ENCODE measurements at places on chromosomes 12 and 14.

DNA sequence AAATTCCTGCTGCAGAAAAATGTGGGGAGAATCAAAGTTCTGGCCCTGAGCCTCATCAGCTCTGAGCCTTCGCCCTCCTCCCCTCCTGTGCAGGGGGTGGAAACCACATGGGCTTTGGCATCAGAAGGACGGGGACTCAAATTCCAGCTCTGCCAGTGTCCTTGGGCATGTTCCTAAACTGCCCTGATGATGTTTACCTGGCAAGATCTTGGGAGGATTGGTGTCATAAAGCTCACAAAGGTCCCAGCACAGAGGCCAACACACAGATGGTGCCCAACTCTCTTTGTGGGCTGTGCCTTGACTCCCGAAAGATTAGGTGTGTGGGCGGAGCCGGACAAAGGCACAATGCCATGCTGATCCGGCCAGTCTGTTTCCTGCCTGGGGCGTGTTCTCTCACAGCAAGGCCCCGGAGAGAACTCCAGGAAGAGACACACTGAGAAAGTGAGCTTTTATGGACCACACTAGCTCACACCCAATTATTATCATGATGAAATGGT, 20.5 kb upstream of the CLMN start:
- DNase-seq = no peak

GRCh38 chr12:76190299-76190698, 105.8 kb upstream of the NAP1L1 start:
- no peak for DNase-seq

DNA sequence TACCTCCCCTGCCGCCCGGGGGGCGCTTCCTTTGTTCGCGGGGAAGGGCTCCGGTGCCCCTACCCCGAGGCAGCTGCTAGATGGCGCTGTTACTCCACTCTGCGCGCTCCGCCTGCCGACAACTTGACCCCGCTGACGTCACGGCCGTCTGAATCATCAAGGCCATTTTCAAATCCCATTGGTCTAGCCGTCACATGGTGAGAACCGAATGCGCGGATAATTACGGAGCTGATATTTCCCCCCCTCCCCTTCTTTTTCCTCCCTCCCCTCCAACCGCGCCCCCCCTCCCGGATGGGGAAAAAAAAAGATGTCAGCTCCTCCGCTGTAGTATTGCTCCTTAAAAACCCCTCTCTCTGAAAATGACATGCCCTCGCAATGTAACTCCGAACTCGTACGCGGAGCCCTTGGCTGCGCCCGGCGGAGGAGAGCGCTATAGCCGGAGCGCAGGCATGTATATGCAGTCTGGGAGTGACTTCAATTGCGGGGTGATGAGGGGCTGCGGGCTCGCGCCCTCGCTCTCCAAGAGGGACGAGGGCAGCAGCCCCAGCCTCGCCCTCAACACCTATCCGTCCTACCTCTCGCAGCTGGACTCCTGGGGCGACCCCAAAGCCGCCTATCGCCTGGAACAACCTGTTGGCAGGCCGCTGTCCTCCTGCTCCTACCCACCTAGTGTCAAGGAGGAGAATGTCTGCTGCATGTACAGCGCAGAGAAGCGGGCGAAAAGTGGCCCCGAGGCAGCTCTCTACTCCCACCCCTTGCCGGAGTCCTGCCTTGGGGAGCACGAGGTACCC, at the start of gene HOXC10:
HOXC10 (plus strand) TSS at position 246 of the 791 bp plus-strand sequence; CDS start at position 360, 114 bp downstream.
- peak; percentile 92 for DNase-seq

DNA sequence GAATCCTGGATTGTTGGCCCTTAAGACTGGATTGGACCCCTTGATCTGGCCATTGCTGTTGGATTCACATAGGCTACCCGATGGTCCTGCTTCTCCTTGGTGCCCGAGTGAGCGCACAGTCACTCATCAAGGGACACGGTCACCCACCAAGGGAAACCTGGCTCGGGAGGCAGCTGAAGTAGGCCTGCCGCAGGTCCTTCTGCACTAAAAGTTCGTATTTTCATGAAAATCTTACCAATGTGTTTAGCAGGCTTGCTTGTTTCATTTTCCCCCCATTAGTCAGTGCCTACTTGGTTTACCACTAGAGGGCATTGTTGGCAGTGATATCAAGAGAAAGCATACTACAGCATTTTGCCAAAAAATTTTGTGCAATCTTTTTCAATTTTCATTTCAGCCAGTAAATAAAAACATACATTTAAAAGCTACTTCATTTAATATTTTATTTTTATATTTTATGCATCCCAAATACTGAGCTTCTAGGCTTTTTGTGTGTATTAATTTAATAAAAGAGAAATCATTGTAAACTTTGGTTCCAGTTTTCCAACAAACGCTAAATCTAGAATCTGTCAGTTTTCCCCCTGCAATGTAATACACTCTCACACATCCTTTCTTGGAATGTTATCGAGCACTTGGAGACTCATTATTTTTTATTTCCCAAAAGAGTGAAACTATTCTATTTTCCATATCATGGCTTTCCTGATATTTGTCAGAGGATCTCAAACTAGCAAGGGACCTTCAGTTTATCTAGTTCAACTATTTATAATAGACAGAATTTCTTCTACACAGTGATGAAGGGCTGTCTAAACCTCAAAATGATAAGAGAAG, 116.7 kb downstream of the LMNTD1 start:
- DNase-seq = peak; percentile 67

GRCh38 chr12:12216349-12217017, 50.4 kb downstream of the LRP6 start:
- no peak for DNase-seq

DNA sequence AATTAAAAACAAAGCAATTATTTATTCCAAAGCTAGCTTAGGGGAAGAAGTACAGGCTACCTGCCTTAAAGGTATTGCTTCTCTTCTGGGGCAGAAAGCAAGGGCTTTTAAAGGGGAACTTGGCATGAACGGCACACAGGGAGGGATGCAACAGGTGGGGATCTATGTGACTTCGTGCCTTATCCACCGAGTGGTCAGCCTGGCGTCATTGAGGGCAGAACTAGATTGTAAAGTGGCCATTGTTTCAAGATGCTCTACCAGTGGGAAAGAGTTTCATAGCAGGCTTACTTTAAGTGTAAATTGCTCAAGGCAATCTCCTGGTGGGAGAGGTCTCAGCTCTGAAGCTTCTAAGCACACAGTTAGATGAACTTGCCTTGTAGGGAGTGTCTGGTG, 360.4 kb downstream of the ATP23 start:
- DNase-seq = no peak

DNA sequence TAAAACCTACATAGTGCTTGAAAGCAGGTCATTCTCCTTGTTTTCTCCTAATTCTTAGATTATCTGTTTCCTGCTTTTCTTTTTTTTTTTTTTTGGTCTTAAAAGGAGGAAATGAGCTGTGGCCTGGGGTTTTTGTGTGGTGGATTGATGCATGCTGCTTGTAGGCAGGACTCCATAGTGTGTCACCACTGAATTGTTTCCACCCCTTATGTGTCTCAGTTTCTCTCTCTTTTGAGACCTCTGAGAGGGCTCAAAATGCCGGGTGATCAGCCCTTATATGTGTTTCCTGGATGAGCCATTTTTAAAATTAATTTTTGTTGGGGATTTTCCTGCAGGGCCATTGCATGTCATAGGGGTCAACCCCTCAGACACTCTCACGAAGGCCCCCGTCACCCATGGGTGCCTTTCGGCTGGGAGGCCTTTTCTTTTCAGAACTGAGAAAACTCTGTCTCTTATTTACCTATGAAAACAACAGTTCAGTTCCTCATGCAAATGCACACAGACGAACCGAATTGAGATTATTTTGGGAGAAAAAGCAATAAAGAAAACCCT, 32.0 kb upstream of the LRRK2 start:
- DNase-seq = no peak

DNA sequence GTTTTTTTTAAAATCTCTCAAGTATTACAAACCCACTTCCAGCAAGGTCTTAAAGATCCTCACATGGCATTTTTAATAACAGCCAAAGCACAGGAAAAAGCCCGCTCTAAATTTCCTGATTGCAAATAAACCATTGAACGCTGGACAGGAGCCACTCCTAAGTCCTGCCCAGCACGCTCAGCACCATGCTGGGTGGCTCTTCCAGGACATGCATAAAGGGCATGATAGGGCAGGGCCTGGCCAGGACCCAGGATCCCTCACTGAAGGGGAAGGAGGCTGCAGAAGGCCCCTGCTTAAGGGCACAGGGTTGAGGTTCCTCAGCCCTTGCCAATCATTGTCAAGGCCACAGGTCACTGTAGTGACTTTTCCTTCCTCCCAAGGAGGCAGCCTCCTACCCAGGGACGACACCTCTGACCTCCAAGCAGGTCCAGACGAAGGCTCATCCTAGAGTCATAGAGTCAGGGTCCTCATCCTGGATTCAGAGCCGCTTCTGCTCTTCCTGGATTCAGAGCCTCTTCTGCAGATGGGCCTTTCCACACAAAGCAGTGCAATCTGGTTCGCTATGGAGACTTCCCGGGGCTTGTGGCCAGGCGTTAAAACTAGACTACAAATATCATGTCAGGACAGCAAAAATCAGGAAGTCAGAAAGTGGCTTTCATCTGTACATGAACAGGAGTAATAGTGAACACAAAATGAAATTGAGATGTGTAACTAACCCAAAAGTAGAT, 123.8 kb downstream of the GCH1 start:
- DNase-seq = no peak

DNA sequence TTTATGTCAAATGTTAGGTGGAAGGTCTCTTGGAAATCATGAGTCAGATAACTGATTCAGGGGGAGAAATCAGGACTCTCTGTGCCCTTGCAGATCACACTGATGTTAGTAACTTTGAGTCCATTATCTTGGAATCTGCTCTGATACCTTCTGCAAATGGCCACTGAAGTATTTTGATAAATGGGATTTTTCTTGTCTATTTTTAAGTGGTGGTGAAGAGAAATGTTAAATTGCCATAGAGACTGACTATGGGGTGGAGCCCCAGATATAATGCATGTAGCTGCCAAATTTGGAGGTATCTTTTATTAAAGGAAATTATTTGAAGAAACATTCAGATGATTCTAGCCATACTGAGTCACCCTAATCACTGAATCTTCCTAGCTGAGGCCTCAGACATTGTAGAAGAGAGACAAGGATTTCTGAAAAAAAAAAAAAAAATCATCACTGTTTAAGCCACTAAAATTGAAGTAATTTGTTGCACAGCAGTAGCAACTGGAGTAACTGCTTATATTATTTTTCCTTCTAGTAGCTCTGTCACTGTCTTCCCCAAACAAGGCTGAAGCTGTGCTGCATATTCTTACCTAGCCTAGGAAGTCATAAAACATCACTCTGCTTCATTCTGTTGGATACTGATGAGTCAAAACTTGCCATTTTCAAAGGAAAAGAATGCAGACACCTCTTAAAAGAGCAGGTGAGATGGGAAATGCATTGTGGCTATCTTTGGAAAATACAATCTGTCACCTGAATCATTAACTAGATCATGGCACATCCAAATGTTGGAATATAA, 36.0 kb upstream of the CLEC14A start:
- no peak for DNase-seq

DNA sequence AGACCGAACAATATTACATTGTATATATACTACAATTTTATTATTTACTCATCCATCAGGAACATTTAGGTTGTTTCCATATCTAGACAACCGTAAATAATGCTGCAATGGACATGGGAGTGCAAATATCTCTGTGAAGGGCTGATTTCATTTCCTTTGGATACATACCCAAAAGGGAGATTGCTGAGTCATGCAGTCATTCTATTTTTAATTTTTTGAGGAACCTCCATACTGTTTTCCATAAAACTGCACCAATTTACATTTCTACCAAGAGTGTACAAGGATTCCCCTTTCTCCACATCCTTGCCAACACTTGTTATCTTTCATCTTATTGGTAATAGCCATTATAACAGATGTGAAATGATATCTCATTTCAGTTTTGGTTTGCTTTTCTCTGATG, 84.7 kb downstream of the SLC41A2 start:
- no peak for DNase-seq

- DNase-seq = no peak
Observed at GRCh38 chr12:116483959-116484750, 75.0 kb upstream of the MAP1LC3B2 start.

DNA sequence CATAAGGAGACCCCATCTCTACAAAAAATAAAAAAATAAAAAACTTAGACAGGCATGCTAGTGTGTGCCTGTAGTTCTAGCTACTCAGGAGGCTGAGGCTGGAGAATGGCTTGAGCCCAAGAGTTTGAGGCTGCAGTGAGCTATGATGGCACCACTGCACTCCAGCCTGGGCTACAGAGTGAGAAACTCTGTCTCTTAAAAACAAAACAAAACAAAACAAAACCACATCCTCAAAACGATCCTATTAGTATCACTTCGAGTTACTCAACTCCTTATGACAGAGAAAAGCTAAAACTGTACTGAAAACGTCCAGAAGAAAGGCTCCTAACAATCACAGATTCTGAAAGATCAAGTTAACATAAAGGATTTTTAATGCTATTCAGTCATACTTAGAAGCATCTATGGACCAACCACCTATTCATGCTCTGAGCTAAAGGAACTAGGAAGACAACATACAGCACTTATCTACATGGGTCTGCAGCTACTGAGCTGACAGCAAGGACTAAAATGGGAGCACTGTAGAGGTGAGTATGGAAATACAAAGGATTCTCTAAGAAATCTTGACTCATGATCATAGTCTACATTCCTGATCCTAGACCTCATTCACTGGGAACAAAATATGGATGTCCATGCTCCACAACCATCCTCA, 75.3 kb upstream of the DUSP6 start:
- no peak for DNase-seq

GRCh38 chr12:124438437-124439056, 128.9 kb downstream of the NCOR2 start:
- no peak for DNase-seq

DNA sequence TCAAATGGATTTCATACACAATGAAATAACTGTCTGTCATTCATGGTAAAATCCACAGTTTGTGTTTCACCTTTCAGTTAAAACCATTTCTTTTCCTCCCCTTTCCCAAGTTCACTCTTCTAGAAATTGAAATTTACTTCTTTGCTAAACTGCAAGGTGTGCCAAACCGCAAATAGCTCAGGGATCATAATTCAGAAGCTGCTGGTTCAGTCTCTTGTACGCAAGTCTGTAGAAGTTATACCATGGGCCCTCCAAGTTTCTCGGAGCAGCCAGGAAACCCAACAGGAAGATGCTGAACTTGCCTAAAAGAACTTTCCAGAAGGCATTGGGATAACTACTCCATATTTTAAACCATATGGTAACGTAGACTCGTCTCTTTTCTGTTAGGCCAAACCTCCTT, 268.9 kb downstream of the FLRT2 start:
- no peak for DNase-seq

GRCh38 chr14:27049701-27050100, 451.9 kb upstream of the NOVA1 start:
- no peak for DNase-seq

- DNase-seq = peak; percentile 65
Observed at GRCh38 chr12:51913071-51914033, 6.0 kb downstream of the ACVRL1 start.

- DNase-seq = no peak
Observed at GRCh38 chr12:105878964-105879363, 259.8 kb downstream of the NUAK1 start.

DNA sequence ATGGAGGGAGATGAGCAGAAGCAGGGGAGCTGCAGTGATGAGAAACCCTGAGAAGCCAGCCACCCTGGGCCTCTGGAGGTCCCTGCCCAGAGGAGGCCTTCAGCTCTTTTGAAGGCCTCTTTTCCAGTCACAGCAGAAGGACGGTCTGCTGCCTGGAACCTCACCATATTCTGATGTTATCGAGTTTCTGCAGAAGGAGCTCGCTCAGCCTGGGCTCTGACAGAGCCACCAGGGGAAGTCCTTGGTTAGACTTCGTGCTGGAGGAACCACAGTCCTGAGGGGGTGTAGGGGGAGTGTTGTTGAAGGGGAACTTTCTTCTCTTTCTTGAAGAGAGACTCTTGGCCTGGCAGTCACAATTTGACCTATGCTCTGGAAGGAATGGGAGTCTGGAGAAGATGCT, 25.1 kb upstream of the BATF start:
- DNase-seq = no peak

GRCh38 chr12:67592228-67593011, 56.1 kb upstream of the DYRK2 start:
- no peak for DNase-seq

Measured in iPS-NIHi11 (cell line).